ENCODE measurements at places on chromosomes 2 and 18. TPM values are rescaled to one million over a fixed set of nuclear protein-coding genes. Genes with fewer than 3 reads are reported as not detected.

Gene PRSS56
- total RNA-seq, result not detected

Gene HJURP
- 13.2 TPM for total RNA-seq

Gene ST6GAL2
- not detected for total RNA-seq

Gene DSG3
- not detected for total RNA-seq

Gene RTP5
- not detected for total RNA-seq

Gene TMEM131
- 41.5 TPM for total RNA-seq

Gene MC4R
- 0.32 TPM for total RNA-seq

Gene NPHP1
- 2.0 TPM for total RNA-seq

Gene MIB1
- 39.0 TPM for total RNA-seq

- DNase-seq, result no peak
Observed at GRCh38 chr2:111091811-111092211, 28.9 kb upstream of the BCL2L11 start.

GRCh38 chr2:207847807-207848544 is 78.3 kb upstream of the FZD5 start:
- DNase-seq, result peak; percentile 28

DNA sequence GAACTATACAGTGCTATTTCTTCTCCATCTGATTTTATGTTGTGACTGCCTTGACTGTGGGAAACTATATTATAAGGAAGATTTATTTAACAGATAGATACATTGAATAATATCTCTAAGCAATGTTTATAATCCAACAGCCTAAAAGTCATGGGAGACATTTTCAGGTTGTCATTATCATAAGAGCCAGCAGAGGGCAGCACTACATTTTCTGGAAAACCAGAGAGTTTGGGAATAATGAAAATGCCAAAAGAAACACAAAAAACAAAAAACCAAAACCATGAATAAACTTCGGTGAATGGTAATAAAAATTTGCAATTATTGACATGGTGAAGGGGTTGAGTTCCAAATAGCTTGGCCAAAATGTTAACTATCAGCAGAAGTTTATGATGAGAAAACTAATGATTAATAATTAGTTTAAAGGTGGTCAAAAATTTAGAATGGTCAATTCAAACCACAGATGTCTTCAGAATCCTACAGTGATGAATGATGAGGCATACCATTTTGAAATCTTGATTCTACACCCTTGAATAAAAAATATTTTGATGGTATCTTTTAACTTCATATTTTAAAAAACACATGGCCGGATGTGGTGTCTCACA is 4.7 kb downstream of the EEF1B2 start:
- DNase-seq, result peak; percentile 52

- no peak for DNase-seq
Observed at GRCh38 chr2:205714789-205715720, 32.8 kb downstream of the NRP2 start.

DNA sequence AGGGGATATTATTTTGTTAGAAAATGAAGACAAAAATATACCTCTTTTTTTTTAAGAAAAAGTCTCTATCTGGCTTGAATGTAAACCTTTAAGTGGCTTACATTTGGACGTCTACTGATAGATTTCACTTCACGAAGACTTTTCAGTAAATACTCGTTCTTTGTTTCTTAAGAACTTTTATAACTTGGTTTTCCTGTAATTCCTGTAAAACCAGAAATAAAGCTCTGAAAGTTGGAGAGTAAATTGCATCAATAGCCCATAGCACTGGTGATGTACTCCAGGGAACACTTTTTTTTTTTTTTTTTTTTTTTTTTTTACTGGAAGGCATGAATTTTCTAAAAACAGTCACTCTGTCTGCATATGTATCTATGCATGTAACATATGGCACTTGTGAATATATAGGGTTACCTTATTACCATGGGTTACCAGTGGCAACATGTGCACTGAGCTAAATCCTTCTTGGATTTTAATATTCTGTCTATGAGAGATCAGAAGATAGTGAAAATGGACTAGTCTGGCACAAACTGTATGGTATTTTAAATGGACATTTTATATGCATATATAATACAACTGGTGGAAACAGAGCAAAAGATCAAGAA is 309.2 kb upstream of the TCF4 start:
- no peak for DNase-seq

DNA sequence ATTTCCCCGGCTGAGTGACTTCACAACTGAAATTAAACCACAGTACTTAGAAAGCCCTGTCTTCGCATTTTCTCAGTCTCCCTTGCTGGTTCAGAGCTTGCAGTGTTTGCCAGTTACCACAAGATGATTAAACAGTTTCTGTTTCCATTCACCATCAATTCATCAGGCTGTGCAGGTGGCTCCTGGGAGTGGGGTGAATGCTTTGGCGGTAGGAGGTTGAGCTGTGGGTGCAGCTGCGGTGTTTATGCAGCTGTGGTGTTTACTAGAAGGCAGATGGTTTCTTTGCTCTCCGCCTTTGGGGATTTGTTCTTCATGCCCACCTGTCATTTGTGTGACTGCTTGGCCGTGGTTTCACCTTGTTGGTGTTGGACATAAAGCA is 16.1 kb downstream of the ACOXL start:
- DNase-seq, result no peak

- peak; percentile 77 for DNase-seq
Observed at GRCh38 chr18:26307161-26307773, 81.0 kb downstream of the TAF4B start.

DNA sequence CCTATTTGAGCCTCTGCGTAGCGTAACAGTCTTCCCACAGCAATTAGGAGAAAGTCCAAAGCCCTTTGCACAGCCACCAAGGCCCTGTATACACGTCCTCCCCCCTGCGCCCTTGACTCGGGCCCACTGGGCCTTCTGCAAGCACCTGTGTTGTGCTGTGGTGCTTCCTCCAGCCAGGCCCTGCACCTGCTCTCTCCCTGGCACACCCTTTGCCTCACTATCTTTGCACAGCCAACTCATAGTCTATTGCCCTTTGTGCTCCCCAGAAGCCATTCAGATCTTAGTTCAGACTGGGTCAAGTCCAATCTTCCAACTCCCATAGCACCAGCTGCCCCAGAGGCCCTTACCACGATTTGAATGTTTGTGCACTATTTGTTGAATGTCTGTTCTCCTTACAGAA is 271.6 kb upstream of the MGAT5 start:
- DNase-seq, result no peak

- DNase-seq, result no peak
Observed at GRCh38 chr2:64325852-64326577, 127.9 kb upstream of the LGALSL start.

DNA sequence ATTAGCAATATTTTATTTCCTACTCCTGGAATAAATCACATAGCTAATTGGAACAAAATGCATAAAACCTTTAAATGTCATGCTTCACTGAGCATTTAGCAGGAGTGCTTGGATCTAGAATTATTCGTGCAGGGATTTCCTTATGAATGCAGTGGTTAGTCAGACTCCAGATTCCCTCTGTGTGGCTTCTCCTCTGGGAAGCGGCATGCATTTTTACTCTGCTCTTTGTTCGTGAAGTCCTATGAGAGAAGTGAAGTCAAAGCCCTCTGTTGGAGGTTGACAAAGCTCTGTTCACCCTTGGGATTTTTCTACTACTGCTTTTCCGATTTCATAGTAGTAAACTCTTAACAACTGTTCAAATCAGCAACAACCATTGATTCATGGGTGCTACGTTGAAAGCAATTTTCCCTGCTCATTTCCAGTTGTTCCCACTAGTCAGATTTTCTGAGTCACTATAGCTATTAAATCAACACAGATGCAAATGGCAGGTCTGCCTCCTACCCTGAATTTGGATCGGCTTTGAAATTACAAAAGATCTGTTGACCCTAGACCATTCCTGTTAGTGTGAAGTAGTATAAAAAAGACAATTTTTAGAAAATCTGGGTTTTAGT is 461.7 kb downstream of the STK39 start:
- DNase-seq, result no peak

GRCh38 chr2:61443342-61444041 is 27.4 kb downstream of the USP34 start:
- no peak for DNase-seq

DNA sequence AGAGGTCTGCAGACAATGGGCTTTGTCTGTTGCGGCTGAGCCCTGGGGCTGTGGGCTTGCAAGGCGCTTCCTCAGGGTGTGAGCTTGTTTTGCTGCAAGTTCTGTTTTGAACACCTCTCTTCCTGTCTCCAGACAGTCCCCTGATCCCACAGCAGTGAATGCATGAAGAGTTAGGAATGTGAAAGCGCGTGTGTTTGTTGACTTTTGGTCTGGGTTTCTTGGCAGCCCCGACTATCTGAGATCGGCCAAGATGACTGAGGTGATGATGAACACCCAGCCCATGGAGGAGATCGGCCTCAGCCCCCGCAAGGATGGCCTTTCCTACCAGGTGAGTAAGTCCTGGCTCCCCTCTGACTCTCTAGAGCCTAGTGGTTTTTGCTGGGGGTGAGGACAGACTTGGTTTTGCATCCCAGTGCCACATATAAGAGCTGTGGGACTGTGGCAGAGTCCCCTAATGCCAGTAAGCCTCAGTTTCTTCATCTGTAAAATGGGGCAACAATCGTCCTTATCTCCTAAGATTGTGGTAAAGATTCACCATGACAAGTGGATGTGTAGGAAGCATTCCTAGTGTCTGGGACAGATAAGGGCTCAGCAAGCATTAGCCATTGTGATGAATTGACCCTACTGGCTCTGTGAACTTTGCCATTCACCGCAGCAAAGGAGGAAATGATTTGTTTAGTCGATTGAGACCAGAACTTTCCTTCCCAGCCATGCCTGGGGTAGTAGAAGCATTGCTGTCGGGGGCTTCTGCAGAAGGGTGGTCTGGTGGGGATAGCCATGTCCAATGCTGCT is 3.0 kb downstream of the LBH start:
- DNase-seq, result peak; percentile 97

DNA sequence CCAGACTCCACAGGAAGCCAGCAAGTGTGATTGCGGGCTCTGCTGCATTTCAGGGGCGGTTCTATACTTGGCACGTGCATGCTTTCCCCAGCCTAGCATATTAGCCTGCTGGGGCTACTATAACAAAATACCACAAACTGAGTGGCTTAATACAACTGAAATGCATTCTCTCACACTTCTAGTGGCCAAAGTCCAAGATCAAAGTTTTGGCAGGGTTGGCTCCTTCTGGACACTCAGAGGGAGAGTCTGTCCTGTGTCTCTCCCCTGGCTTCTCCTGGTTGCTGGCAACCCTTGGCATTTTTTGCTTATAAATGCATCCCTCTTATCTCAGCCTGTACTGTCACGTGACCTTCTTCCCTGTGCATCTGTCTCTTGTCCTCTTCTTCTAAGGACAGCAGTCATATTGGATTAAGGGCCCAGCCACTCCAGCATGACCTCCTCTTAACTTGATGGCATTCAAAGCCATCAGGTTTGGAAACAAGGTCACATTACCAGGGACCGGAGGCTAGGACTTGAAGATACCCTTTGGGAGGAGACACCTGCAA is 138.7 kb downstream of the RNF152 start:
- DNase-seq, result no peak

- DNase-seq, result peak; percentile 64
Observed at GRCh38 chr2:16487686-16488085, 177.9 kb downstream of the CYRIA start.

GRCh38 chr2:22946553-22946952 is 438.4 kb upstream of the KLHL29 start:
- DNase-seq, result no peak

GRCh38 chr2:212359425-212360067 is 179.1 kb downstream of the ERBB4 start:
- DNase-seq, result no peak

GRCh38 chr2:171109571-171109970 is 51.1 kb downstream of the TLK1 start:
- no peak for DNase-seq
